AG04450 (cell line): ENCODE measurements at places on chromosomes 7 and 10.

GRCh38 chr7:131722371-131722770, 165.9 kb upstream of the PODXL start:
- DNase-seq: no peak

DNA sequence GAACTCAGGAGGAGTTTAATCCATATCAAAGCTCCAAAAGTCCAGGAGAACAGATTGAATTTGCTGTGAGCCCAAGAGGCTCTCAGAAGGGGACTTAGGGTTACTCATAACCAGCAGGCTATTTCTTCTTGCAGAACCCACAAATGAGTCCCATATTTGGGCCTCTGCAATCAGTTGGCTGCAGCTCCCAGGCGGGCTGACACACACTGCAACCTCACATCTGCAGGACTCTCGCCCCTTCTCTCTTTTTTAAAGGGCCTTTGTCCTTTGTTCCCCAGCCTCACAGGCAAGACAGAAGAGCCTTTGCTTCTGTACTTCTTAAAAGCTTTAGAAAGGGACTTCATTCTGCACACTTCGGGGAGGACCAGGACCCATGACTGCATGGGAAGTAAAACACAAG, 26.7 kb downstream of the CREB3L2 start:
- DNase-seq: no peak

DNA sequence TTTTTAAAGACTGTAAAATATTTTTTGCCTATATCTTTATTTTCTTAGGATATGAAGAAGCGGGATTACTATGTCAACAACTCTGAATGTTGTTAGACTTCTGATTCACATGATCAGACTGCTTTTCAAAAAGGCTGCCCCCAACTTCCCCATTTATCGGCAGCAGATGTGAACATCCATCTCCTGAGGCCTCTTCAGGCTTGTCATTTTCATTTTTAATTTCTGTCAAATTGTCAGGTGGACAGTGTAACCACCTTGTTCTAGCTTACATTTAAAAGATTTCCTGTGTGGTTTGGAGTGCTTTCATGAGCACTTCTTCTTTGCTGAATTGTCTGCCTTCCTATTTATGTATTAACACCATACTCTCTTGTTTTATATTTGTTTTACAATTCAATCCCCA, 78.8 kb upstream of the GSDME start:
- DNase-seq: no peak

DNA sequence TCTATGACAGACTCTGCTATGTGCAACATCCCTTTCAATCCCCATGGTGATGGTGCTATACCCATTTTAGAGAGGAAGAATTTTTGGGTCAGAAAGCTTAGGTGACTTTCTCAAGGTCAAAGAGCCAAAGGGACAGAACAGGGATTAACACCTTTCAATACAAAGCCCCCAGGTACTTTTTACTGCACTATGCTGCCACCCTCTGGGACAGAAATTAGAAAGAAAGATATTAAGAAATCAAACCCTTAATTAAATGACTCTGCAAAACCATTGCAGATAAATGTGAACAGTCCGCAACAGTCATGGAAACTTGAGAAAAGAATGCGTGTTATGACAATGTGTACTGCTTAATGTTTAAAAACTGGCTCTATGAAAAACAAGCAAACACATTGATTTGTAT, 673.7 kb downstream of the MAGI2 start:
- DNase-seq: no peak
